Stimulated activated memory B cell treated with anti-CD40 and anti-IgM and Interleukin-4, amounts not matched to agents 10 μg/mL and 1 μg/mL and 100 μg/mL, for 72 hours (primary cell): ENCODE measurements at places on chromosomes 3 and 15.
A peak's percentile ranks its signal among the peaks of the same experiment; 100 is the strongest.

DNA sequence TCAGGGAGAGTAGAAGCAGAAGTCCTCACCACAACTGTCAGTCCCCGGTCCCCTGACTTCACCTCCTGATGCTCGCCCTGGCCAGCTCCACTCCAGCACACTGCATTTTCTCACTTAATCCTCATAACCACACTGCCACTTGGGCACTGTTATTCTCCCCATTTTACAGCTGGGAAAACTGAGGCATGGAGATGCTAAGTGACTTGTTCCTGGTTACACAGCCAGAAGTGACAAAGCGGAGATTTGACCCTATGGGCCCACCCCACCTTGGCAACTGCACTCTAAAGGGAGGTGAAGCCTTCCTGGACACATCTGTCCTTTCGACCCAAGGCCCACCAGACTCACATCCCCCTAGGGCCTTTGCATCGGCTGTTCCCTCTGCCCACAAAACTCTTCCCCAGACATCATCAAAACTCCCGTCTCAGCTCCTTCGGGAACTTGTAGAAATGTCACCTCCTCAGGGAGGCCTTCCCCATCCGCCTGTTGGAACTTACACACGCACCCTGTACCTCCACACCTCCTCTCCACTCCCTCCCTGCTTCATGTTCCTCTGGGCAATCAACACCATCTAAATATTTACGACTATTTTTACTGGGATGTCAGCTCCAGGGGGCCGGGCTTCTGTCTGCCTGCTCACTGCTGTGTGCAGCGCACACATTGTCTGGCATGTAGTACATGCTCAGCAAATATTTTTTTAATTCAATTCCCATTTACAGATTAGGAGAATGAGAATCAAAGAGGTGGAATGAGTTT lies 3.1 kb downstream of the GRIP2 start:
- ATAC-seq = no peak

DNA sequence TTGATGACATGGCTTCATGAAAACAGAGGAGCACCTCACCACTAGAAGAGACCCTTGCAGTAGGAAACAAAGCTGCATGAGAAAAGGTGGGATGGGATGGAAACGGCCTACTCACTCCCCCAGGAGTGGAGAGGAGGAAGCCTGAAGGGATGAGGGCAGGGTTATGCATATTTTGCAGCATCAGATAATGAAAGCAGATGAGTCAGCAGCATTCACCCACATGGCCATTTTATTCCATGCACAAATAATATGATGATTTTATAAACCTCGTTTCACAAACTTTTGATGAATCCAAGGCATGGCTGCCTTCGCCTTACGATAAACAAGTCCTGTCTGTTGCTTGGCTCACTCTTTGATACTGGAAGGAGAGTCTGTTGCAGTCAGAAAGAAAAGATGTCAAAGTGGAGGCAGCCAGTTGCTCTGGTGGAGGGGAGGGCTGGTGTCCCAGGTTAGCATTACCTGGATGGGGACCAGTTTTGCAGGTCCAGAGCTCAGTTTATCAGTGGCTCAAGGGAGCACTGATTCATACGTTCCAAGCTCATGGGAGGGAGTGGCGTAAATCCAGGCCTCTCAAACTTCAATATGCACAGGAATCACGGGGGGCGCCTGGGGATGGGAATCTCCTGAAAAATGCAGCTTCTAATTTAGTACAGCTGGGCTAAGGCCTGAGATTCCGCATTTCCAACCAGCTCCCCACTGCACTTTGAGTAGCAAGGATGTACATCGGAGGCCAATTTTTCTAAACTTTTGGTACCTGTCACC lies 9.2 kb upstream of the EHD4 start:
- ATAC-seq = no peak

DNA sequence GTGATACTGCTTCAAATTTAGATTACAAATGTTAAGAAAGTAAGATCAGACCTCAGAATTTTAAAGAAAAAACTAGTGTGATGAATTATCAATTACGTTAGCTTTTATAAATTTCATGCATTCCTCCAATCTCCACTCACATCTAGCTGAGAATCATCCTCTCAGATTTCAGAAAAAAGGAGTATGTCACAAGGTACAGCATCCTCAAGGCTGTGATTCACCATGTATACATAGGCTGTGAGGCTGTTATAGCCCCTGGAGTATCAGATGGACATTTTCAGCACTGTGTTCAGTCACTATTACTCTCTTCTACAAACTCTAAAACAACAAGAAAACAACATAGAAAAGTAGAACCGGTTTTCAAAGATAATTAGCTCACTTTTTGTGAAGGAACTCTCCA lies 214.4 kb downstream of the PCCB start:
- no peak for ATAC-seq

- peak; percentile 63 for ATAC-seq
These were observed 797 bp downstream of the MAP3K13 start for GRCh38 chr3:185363662-185364203.

- no peak for ATAC-seq
These were observed 879.2 kb downstream of the ROBO1 start for GRCh38 chr3:78888635-78889034.

DNA sequence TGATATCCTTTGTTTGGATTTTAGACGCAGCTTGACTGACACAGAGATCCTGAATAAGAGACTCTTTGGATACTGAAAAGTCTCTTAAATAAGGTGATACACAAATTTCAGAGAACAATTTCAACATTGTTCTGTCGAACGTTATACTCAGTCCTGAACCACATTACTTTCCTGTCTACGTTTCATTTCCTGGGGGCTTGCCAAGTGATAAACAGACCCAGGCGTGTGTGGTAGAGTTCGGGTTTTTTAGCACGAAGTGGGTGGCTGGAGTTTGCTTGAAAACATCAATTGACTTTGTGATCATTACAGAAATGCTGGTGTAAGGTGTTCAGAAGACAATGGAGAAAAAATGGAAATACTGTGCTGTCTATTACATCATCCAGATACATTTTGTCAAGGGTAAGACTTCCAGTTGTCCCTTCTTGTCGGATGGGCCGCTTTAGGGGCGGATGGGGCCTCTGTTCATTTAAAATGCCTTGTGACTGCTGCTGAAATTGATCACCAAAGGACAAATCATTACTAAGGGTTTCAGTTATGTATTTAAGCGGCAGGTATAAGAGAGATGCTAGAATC lies at the start of gene CD96:
CD96 (plus strand) TSS at position 287 of the 573 bp plus-strand sequence; CDS start at position 339, 52 bp downstream.
- ATAC-seq = peak; percentile 69

GRCh38 chr3:48984663-48985062 lies 5.4 kb upstream of the P4HTM start:
- ATAC-seq = no peak

DNA sequence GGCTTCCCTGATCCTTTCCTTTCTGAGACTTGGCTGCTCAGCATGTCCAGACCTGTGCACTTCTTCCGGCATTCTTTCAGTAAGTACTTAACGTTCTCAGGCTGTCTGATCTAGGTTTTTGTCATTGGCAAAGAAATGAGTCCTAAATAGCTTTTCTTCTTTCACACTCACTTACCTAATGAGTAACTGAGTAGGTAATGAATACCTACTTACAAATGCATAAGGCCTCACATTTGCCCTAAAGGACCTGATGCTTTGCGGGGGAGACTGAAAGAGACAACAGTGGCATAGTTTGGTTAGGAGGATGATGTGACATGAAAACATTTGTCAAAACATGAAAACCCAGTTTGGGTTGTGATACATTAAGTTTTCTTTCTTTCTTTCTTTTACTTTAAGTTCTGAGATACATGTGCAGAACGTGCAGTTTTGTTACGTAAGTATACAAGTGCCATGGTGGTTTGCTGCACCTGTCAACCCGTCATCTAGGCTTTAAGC lies 516.7 kb upstream of the CFAP20DC start:
- peak; percentile 54 for ATAC-seq

DNA sequence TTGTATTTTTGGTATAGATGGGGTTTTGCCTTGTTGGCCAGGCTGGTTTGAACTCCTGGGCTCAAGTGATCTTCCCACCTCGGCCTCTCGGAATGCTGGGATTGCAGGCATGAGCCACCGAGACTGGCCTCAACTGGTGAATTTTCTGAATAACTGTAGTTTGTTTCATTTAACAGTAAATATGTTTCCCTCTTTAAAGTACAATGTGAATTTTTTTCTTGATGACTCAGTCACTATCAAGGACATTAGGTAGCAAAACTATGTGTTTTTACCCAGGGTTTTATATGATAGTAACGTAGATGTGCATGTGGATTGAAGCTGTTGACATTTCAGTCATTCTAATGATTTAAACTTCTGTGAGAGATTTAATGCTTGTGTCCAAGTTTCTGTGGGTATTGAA lies 40.2 kb upstream of the MAPKBP1 start:
- ATAC-seq = no peak

DNA sequence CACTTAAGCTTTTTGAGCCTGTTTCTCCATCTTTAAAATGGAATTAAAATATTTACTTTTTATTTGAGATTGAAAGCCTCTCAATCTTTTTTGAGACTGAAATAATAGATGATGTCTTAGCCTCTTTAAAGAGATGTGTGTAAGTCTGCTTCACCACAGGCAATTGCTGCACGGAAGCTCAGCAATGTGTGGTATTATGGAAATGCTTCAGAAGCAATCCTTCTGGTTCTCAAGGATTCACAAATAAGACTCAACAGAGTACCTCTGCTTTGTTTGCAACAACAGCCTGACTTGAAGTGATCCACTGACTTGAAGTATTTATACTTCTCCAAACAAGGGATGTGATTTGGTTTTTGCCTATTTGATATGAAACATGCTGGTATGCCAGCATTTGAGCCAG lies 332.0 kb upstream of the RASGRP1 start:
- no peak for ATAC-seq

DNA sequence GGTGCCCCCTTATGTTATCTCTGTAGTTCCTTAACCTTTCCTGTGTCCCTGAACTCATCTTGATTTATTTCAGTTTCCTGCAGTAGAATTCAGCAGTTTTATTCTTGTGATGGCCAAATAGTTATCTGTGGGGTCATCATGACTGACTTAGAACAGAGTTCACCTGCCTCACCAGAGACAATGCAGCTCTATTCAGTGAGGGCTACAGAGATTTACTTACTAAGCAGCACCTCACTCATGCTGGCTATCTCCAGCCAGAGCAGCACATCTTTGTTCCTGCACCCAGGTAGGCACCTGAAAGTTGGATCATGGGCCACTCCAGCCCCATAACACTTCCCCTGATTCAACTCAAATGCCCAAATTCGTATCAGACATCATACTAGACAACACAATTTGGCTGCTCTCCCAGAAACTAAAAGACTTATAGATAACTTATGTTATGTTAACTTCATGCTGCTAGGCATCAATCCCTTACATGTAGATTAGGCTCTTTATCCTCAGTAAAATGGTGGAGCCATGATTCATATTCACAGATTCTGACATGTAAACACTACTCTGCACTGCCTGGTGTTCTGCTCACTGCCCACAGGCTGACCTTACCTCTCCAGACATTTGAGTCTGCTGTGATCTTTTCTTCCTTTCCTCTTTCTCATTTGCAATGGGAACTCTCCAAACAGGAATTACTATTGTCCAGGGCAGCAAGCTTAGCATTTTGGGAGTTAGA lies 9.3 kb upstream of the GOLGB1 start:
- ATAC-seq = no peak

GRCh38 chr15:85485956-85486567 lies 105.7 kb downstream of the AKAP13 start:
- ATAC-seq = peak; percentile 78

DNA sequence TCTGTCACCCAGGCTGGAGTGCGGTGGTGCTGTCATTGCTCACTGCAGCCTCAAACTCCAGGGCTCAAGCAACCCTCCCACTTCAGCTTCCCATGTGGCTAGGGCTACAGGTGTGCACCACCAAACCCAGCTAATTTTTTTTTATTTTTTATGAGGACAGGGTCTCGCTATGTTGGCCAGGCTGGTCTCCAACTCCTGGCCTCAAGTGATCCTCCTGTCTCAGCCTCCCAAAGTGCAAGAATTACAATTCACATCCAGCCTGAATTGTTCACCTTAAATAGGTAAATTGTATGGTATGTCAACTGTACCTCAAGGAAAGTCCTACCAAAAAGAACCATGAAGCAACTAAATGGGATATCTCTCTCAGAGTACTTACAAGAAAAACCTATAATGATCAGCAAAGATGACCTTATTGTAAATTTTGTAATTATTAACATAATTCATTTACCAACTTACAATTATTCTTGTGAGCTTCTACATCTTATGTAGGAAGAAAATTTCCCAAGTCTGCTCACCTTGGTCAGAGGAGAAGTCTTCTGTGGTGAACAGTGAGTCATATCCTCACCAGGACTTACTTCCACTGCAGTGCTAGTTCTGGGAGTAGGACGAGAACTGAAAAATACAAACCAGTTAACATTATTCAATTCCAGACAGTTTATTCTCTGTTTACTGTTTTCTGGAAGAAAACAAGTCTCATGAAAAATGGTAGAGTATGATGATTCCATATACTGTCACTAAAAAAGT lies 54.4 kb downstream of the ULK4 start:
- ATAC-seq = no peak

DNA sequence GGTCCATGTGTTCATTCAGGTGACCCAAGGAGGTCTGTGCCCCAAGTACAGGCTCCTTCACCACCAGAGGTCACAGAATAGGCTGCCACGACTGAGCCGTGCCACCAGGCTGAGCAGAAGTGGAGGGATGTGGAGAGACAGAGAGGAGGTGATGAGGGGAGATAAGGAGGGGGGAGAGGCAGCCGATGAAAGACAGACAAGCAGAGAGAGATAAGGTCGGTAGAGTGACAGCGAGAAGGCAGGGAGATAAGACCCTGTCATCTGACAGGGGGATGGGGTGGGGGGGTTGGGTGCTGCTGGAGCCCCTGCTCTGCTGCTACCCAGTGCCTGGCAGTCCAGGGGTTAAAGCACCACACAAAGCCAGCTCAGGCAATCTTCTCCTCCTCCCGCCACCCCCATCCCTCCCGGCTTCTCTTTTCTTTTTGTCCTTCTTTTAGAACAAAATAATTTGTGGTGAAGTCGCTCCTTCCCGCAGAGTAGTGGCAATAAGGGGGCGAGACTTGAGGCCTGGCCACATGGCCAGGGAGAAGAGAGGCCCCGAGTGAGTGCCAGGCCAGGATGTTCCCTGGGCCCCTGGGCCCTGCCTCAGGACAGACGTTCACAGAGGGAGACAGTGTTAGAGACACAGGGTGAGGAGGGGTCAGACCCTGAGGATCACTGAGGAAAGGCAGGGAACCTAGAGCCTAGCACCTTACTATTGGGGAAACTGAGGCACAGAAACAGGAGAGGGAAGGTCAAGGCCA lies 67.9 kb downstream of the CACNA2D2 start:
- ATAC-seq = no peak

GRCh38 chr3:44016818-44017217 lies 224.9 kb upstream of the TOPAZ1 start:
- ATAC-seq = no peak

DNA sequence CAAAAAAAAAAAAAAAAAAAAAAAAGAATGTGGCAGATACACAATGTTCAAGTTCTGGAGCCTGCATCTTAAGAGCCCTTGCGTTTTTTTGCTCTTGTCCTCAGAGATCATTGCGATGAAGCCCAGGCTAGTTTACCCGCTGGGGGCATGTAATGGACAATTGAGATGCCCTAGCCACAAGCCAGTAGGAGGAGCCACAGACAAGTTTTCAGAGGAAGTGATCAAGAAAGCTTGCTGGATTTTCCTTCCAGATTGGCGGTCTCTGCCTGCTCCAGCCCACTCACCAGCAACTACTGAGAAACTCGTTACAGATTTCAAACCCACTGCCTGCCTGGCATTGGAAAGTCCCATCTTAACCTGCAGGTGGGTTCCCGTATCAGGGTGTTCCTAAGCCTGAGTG lies 192.1 kb upstream of the EOMES start:
- no peak for ATAC-seq
